Neuronal stem cell (in vitro differentiated cells): ENCODE measurements at places on chromosomes 7 and 10.

- H3K27ac ChIP-seq = no peak overlapping the region
- H3K4me3 ChIP-seq = no peak overlapping the region
- peaks cover 30% of the 10 kb centered on the region for H3K4me1 ChIP-seq
- H3K36me3 ChIP-seq = no peaks in the 10 kb centered on the region
Measured at GRCh38 chr7:111098011-111098925, 7.3 kb downstream of the LRRN3 start.

- H3K27ac ChIP-seq = no peak overlapping the region
- no peak for DNase-seq
- no peaks in the 10 kb centered on the region for H3K27me3 ChIP-seq
- no peak overlapping the region for H3K4me3 ChIP-seq
- H3K36me3 ChIP-seq = no peaks in the 10 kb centered on the region
Measured at GRCh38 chr10:99123336-99123735, 112.3 kb downstream of the HPSE2 start.

- no peak overlapping the region for H3K27ac ChIP-seq
- H3K4me3 ChIP-seq = no peak overlapping the region
- no peaks in the 10 kb centered on the region for H3K27me3 ChIP-seq
- H3K36me3 ChIP-seq = no peaks in the 10 kb centered on the region
- DNase-seq = no peak
Measured at GRCh38 chr10:23884670-23885069, 324.3 kb upstream of the KIAA1217 start.

- no peaks in the 10 kb centered on the region for H3K36me3 ChIP-seq
- H3K27ac ChIP-seq = no peak overlapping the region
- peaks cover 4% of the 10 kb centered on the region for H3K4me1 ChIP-seq
- DNase-seq = no peak
Measured at GRCh38 chr10:88881320-88881719, 1.3 kb downstream of the STAMBPL1 start.

DNA sequence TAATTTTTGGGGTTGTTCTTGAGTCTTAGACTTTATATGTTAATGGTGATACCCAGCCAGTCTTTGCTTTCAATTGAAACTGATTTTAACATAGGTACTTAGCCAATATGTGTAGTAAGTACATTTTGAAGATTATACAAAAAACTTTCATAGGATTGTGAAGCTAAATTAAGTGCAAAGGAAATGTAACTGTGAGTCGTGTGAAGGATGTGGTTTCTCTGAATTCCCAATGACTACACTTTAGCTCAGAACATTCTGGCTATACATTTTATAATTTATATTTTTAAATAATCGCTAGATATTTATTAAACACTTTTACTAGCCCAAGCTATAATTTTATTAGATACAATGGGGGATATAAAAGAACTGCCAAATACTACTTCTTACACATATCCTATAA, 359.3 kb downstream of the PCLO start:
- peaks cover 4% of the 10 kb centered on the region for H3K4me1 ChIP-seq
- H3K4me3 ChIP-seq = no peak overlapping the region
- no peak overlapping the region for H3K27ac ChIP-seq
- no peak for DNase-seq
- no peaks in the 10 kb centered on the region for H3K27me3 ChIP-seq

DNA sequence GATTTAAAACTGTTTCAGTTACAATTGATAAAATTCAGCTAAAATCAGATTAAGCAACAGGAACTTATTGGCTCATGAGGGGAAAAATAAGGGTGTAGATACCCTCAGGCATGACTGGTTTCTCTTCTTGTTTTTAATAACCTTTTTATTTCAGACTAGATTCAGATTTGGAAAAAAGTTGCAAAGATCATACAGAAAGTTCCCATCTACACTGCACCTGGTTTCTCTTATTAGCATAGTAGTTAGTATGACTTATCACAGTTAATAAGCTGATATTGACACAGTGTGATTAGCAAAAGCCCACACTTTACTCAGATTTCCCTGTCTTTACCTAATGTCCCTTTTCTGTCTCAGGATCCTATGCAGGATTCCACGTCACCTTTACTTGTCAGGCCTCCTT, 53.3 kb downstream of the HTR5A start:
- H3K27ac ChIP-seq = no peak overlapping the region
- no peak overlapping the region for H3K4me3 ChIP-seq
- peaks cover 5% of the 10 kb centered on the region for H3K27me3 ChIP-seq
- H3K4me1 ChIP-seq = peaks cover 2% of the 10 kb centered on the region
- no peak for DNase-seq

GRCh38 chr7:43136064-43136463, 23.6 kb downstream of the HECW1 start:
- no peaks in the 10 kb centered on the region for H3K27me3 ChIP-seq
- H3K4me1 ChIP-seq = peaks cover 12% of the 10 kb centered on the region
- no peak for DNase-seq
- no peak overlapping the region for H3K4me3 ChIP-seq
- no peak overlapping the region for H3K27ac ChIP-seq

- H3K27me3 ChIP-seq = no peaks in the 10 kb centered on the region
- H3K4me1 ChIP-seq = no peaks in the 10 kb centered on the region
- H3K4me3 ChIP-seq = no peak overlapping the region
Measured at GRCh38 chr7:41183741-41184140, 519.1 kb downstream of the INHBA start.

GRCh38 chr7:37191797-37192196, 256.9 kb downstream of the ELMO1 start:
- H3K4me3 ChIP-seq = no peak overlapping the region
- H3K36me3 ChIP-seq = peaks cover 4% of the 10 kb centered on the region
- H3K27me3 ChIP-seq = no peaks in the 10 kb centered on the region
- no peak for DNase-seq
- no peak overlapping the region for H3K27ac ChIP-seq

GRCh38 chr10:78413076-78414055, 379.7 kb downstream of the RPS24 start:
- H3K4me3 ChIP-seq = no peak overlapping the region
- no peak overlapping the region for H3K27ac ChIP-seq
- no peaks in the 10 kb centered on the region for H3K4me1 ChIP-seq
- no peak for DNase-seq

- no peak for DNase-seq
- H3K27me3 ChIP-seq = no peaks in the 10 kb centered on the region
- peaks cover 3% of the 10 kb centered on the region for H3K4me1 ChIP-seq
- no peak overlapping the region for H3K4me3 ChIP-seq
- H3K36me3 ChIP-seq = no peaks in the 10 kb centered on the region
Measured at GRCh38 chr10:30391266-30391665, 42.2 kb upstream of the MTPAP start.

DNA sequence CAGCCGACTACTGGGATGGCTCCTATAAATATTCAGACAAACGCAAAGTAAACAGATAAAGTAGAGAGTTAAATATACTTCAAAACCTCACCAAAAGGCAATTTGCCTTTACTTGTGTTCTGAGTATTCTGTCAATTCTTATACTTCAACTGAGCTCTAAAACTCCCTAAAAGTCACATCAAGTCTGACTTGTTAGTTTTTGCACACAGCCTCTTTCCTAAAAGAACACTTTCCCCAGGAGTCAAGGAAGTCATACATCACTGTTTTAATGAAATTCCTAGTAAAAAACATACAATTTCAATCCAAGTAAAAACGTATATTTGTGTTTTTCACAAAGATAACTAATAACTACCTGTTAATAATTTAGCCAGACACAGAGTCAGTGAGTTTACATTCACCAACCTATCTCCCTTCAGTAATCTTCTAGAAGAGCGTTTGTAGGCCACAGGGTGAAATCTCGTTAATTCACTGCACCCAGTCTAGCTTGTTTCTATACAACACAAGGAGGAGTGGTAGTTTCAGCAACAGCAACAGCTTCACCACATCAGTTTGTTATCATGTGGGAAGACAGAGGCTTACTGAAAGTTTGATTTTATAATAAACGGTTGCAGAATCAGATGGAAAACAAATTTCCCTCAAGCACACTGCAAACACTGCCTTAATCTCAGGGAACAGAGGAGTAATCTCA, 2.7 kb downstream of the COBL start:
- no peak for DNase-seq
- H3K4me3 ChIP-seq = no peak overlapping the region
- H3K27ac ChIP-seq = no peak overlapping the region
- H3K27me3 ChIP-seq = peaks cover 31% of the 10 kb centered on the region

- no peaks in the 10 kb centered on the region for H3K27me3 ChIP-seq
- no peak overlapping the region for H3K4me3 ChIP-seq
- H3K4me1 ChIP-seq = peaks cover 6% of the 10 kb centered on the region
- H3K36me3 ChIP-seq = no peaks in the 10 kb centered on the region
Measured at GRCh38 chr7:151626422-151627115, 106.9 kb upstream of the RHEB start.

GRCh38 chr10:96665306-96665705, 55.0 kb downstream of the PIK3AP1 start:
- H3K36me3 ChIP-seq = no peaks in the 10 kb centered on the region
- no peaks in the 10 kb centered on the region for H3K27me3 ChIP-seq
- H3K27ac ChIP-seq = no peak overlapping the region

- H3K27ac ChIP-seq = no peak overlapping the region
- no peaks in the 10 kb centered on the region for H3K36me3 ChIP-seq
- H3K4me3 ChIP-seq = no peak overlapping the region
- no peak for DNase-seq
- H3K4me1 ChIP-seq = peaks cover 2% of the 10 kb centered on the region
Measured at GRCh38 chr10:3350617-3351258, 178.2 kb upstream of the PITRM1 start.
